ENCODE measurements at places on chromosomes 5 and 9.

GRCh38 chr5:45507178-45507577, 189.0 kb downstream of the HCN1 start:
- peak; percentile 57 for DNase-seq

- DNase-seq: no peak
These were observed 15.0 kb downstream of the FBXO38 start for GRCh38 chr5:148398698-148399121.

GRCh38 chr5:92939428-92939827, 641.6 kb downstream of the NR2F1-AS1 start:
- no peak for DNase-seq

- no peak for DNase-seq
These were observed 215.5 kb downstream of the SNCAIP start for GRCh38 chr5:122527547-122527946.

DNA sequence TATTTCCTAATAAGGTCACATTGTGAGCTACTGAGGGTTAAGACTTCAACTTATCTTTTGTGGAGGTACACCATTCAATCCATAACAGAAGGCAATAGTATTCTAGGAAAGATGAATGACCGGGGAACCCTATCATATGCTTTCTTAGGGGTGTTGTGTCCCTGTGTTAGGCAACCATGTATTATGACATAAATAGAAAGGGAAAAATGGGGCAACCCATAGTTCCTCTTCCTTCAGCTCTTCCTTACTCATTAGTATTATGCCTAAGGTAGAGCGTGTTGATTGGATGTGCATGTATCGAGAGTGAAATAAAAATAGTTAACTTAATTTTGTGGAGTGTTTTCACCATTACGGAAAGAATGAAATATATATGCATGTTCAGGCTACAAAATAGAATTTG, 6.0 kb upstream of the CCNJL start:
- no peak for DNase-seq

DNA sequence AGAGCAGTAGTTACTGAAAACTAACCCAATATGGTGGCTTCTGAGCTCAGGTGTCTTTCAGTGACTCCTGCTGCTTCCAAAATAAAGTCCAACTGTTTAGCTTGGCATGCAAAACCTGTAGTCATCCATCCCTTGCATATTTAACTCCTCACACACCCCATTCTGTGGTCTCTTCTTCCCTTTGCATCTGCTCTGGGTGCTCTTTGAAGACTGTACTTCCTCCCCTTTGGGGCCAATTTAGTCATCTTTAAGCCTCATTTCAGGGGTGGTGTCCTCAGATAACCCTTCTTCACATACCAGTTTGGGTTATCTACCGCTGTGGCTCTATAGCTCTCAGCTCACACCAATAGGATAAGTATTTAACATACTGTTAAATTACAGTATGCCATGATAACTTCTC, 209.9 kb upstream of the DMRT1 start:
- no peak for DNase-seq
